ENCODE measurements at places on chromosomes 5 and 9.
A peak's percentile ranks its signal among the peaks of the same experiment; 100 is the strongest.

DNA sequence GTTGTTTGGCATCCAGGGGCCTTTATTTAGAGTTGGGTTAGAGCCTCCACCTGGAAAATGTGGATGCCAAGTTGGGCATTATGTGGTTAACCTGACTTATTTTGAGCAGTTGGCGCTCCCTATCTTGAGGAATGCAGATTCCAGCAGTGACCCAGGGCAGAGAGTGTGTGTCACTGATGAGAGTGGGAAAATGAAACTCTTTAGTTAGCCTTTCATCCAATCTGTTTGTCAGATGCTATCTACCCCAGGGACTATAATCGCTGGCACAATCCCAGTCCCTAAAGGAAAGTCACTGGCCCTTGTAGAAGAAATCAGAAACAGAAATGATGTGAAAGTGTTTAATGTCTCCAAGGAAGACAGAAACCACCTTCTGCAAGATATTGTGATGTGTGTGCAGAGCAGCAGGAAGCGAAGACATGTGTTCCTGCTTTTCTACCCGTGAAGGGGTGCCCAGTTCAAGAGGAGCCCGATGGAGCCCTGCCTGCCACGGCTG, 10.2 kb upstream of the STING1 start:
- no peak for DNase-seq

- DNase-seq = peak; percentile 42
Observed at GRCh38 chr9:32423371-32423770, 38.9 kb downstream of the ACO1 start.

DNA sequence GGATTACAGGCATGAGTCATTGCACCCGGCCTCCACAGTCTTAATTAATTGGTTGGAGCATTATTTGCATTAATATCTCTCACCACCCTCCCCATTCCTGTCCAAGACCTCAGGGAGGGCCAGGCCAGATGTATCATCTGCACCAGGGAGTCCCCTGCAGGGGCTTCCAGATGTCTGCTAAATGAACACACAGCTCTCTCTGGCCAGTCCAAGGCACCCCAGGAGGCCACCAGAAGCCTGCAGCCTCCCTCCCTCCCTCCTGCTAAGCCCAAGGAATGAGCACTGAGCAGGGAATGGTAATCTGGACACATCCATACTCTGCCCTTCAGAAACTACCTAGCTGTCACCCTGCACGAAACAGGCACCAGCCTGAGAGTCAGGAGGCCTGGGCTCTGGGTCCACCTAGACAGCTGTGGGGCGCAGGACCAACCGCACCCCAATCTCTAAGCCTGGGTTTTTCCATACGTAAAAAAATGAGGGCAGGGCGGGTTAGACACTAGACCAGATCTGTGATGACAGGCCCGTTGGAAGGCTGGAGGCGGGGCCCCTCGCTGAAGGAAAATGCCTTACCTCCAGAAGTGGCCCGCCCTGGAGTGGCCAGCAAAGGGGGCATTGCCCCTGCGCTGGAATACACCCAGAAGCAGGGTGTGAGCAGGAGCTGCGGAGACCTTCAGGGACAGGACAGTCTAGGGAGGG, 8.3 kb downstream of the CIZ1 start:
- no peak for DNase-seq

GRCh38 chr5:140118302-140118936, 4.5 kb downstream of the PURA start:
- DNase-seq = no peak

DNA sequence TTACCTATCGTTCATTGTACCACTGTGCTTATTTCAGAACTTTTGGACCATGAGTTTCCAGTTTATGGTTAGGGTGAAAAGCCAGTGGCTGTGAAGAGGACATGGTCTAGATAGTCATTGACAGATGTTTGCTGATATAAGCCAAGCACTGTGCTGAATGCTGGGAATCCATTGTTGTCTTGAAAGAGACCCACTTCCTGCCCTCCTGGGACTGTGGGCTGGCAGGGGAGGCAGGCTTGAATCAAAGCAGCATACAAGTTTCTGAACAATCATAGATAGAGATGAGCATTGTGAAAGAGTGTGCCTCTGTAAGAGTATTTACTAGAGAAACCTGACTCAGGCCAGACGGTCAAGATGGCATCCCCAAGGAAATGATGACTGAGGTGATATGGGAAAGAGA, 73.4 kb downstream of the NMUR2 start:
- no peak for DNase-seq

DNA sequence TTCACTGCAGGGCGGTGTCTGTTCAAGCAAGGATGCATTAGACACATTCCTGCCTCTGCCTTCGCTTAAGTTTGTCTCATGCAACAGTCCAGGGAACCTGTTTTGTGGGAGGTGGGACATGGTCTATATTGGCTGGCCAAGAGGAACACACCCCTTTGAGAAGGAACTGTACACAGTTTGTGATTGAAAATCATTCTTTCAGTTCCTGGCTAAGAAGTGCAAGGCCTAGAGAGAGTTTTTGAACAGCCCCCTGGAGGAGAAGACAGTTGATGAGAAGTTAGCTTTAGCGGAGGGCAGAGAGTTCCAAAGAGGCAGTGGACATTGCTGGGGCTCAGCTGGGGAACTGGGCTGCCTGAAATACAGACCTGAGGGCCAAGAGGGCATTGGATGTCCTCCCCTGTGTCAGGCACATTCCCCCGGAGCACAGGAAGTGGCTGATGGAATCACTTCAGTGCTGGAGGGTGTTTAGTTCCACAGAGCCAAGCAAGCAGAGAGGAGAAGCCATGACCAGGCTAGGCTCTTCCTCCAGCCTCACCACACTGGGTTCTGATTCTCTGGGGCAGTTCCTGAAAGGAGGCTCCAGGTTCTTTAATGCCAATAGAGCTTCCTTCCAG, 66.6 kb downstream of the RGS3 start:
- no peak for DNase-seq

DNA sequence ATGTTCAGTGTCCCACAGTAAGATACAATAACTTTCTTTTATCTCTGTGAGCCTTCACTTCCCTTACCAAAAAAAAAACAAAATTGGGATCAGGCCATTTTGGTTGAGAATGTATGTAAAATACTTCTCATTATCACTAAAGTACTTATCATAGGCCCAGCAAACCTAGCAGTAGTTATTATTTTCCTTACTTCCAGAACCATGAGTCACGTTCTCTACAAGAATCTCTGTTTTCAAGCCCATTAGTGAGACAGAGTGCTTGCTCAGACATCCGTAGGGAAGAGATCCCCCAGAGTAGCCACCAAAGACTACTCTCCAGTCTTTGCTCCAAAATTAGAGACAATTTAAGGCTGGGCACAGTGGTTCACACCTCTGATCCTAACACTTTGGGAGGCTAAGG, 103.9 kb upstream of the NR5A1 start:
- no peak for DNase-seq

DNA sequence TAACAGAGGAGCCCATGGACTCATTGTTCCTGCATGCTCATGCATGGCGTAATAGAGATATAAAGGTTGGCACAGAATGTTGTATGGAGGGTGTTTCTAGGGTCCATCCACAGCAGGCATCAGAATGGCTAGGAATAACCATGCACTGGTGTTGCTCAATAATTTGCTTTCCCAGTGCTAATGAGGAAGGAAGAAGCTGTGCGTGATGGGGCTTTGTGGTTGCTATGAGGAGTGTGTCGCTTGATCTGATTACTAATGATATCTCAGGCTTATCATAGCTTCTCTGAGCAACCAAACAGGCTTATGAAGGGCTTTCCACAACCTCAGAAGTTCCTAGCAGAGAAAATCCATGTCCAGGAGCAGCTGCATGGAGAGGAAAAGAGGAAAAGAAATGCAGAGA, 151.3 kb upstream of the TRPC7 start:
- DNase-seq = no peak

- no peak for DNase-seq
Observed at GRCh38 chr5:178469011-178469974, 120.9 kb downstream of the COL23A1 start.

DNA sequence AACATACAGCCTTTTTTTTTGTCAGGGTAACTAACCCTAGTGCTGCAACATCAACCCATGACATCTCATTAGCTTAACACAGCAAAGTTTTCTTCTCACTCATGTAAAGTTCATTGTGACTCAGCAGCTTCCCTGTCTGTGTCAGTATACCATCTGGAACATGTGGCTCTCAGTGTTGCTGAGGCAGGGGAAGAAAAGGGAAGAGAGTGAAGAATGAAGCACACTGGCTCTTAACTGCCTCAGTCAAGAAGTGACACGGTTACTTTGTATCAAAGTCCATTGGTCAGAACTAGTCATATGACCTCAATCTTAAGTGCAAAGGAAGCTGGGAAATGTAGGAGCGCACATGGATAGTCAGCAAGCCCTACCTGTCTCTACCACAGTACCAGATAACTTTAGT, 185.0 kb upstream of the ELL2 start:
- peak; percentile 60 for DNase-seq

DNA sequence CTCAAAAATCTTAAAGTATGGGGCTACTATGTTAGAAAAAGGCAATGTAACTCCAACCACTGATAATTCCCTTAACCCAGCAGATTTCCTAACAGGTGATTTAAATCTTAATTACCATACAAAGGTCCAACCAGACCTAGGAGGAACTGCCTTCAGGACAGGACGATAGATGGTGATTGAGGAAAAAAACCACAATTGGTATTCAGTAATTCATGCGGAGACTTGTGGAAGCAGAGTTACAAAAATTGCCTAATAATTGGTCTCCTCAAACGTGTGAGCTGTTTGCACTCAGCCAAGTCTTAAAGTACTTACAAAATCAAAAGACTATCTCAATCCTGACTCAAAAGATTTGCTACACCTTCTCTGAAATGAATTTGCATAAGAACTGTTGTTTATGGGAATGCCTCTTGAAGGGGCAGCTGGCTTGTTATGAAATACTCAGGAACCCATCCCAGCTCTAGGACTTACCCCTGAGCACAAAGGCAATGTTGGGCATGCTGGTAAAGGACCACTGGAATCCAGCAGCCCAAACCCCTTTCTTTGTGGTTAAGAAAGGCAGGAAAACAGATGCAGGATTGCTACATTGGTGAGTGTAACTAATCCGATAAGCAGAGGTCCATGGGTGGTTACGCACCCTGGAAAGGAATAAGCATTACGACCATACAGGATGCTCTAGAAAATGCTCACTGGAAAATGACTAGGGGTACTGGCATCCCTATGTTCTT, 26.7 kb upstream of the EPB41L4A start:
- DNase-seq = no peak

- no peak for DNase-seq
Observed at GRCh38 chr5:31148959-31149475, 44.5 kb upstream of the CDH6 start.

DNA sequence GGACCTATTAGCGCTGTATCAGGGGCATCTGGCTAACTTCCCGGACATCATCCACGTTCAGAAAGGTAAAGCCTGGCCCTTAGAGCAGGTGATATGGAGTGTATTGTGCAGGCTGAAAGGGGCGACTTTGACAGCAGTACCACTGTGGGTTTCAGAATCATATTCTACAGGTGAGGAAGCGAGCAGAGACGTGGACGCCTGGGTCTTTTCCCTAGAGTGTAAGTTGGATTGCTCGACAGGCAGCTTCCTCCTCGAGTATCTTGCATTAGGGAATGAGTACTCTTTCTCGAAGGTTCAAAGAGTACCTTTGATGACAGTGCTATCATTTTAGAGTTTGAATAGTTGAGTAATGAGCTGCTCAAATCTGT, 1.9 kb downstream of the SNX18 start:
- no peak for DNase-seq

DNA sequence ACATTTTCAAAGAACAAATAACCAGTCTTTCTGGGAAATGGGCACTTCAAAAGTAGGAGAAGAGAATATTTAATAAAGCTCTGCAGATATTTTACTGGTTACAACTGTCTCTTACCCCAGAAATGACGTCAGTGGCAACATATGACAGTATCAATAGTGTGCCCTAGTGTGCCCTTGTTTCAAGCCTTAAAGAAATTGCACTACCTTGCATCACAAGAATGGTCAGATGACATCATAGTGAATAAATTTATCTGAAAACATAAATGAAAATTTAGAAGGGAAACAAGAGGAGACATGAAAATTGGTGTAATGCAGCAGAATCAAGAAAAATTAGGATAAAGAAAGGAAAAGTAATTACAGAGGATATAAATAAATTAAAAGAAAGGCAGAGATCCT, 176.7 kb downstream of the GNAQ start:
- DNase-seq = no peak

GRCh38 chr5:135868681-135869080, 27.0 kb downstream of the IL9 start:
- DNase-seq = no peak

GRCh38 chr5:76942581-76942980, 10.3 kb upstream of the CRHBP start:
- DNase-seq = peak; percentile 29

GRCh38 chr5:150500905-150501304, 7.0 kb upstream of the NDST1 start:
- no peak for DNase-seq

- DNase-seq = no peak
Observed at GRCh38 chr9:71760901-71761300, 7.4 kb downstream of the CEMIP2 start.

DNA sequence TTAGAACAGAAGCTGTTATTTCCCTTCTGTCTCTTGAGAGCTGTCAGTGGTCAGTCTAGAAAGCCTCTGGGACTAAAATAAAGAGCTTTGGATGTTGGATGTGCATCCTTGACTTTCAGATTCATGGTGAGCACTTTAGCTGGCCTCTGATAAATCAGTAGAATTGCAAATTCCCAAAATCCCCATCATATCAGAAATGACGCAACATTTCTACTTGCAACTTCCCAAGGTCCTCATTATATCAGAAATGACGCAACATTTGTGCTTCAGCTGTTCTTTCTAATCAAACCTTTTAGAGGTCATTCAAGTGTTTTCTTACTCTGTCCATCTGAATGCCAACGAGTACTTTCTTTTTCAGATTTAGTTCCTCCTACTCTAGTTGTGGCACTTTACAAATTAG, 167.3 kb upstream of the MOCS2 start:
- no peak for DNase-seq

- no peak for DNase-seq
Observed at GRCh38 chr5:16815432-16815831, 120.7 kb downstream of the MYO10 start.
